D721Med (cell line): ENCODE measurements at places on chromosomes 2 and 18.

DNA sequence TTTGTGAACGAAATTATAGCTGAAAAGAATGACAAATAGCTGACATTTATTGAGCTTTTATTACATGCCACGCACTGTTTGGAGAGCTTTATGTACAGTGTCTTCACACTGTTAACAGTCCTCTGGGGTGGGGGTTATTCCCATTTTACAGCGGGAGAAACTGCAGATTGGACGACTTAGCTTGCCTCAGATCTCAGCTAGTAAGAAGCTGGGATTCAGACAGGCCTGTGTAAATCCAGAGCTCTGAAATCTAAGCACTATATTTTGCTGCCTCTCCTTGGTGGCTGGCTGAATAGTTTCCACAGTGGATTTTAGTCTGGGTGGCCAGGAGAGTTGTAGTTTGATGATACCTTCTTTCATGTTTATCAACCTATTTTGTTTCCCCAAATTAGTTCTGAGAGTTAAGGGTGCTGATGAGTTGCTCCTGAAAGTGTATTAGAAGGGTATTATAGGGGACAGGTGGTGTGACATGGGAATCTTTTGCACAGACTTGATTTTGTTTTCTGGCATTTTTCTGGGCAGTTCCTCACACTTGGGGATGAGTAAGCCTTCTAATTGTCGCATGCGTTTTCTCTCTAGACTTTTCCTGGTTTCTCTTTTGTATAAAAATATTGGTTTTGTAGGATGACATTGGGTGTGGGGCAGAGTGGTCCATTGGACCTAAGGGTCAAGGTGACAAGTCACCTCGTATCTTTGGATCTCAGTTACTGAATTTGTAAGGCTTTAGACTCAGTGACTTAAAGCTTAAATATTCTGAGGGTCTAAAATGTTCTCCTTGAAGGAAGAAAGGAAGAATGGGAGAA is 1.5 kb downstream of the ACSL3 start:
- DNase-seq, result no peak

DNA sequence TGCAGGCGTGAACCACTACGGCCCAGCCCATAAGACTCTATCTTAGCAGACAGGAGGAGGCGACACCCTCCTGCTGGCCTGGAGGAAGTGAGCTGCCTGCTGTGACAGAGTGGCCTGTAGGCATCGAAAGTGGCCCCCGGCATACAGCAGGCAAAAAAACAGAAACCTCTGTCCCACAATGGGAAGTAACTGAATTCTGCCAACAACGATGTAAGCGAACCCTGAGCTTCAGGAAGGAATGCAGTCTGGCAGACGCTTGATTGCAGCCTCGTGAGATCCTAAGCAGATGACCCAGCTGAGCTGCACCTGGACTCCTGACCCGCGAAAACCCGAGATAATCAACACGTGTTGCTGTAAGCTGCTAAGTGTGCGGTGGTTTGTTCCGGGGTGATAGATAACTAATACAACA is 13.6 kb downstream of the MRO start:
- DNase-seq, result no peak

DNA sequence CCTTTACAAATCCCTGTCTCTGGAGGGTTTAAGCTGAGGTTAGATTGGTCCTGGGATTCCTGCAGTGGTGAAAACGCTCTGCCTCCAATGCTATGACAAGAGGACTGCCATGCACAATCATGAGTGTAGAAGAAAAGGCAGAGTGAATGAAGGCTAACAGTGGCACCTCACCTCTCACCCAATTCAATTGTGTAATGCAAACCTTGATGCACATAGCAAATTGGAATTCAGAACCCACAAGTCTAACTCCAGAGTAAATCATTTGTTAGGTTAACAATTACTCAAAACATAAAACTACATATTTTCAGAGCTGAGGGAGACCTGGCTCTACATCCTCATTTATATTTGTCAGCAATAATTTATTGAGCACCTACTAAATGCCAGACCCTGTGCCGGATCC is 1.8 kb downstream of the TGFBRAP1 start:
- DNase-seq, result no peak

DNA sequence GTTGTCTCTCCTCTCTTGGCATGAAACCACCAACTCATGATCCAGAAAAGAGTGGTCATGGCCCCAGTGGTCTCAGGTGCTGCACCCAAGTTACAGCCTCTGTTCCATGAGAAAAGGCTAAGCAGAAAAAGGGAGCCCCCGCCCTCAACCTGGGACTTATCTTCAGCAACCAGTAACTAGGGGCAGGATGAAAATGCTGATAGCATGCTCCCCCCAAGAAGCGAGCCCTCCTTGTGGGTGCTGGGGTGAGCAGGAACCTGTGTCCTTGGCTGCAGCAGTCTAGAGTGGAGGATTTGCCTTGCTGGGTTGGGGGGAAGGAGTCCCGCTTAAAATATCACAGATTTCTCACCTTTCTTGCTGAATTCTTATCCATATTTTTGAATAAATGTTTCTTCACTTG is 490.0 kb downstream of the SUCLG1 start:
- DNase-seq, result no peak

DNA sequence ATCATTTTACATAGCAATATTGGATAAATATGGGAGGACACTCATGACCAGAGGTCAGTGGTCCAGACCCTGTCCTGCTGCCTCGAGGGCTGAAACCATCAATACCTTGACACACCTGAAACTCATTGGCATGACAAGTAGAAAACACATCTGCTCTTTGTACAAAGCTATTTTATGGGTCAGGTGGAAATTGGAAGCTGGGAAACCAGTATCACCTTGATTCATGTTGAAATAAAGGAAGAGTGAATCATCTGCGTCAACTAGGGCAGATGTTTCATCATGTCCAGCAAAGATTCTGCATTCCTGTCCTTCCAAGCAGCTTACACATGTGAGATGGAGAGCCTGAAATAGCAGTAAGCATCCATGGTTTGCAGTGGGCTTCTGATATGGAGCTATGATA is 80.0 kb upstream of the ERBB4 start:
- no peak for DNase-seq

GRCh38 chr2:212158081-212158480 is 380.5 kb downstream of the ERBB4 start:
- no peak for DNase-seq

DNA sequence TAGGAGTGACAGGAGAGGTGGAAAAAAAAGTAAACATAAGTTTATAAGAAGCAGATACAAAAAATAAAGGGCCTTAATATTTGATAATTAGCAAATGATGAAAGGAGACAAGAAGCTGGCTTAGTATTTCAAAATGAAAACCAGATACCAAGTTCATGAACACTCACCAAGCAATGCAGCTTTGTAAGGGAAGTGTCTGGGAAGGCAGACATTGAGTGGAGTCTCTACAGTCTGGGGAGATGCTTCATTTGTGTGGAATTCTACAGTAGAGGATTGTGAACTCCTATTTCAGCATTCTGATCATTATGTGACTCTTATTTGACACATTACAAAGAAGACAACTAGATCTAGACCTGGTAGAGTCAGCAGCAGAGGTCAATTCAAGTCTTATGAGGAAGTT is 1072.7 kb downstream of the DSC3 start:
- no peak for DNase-seq

DNA sequence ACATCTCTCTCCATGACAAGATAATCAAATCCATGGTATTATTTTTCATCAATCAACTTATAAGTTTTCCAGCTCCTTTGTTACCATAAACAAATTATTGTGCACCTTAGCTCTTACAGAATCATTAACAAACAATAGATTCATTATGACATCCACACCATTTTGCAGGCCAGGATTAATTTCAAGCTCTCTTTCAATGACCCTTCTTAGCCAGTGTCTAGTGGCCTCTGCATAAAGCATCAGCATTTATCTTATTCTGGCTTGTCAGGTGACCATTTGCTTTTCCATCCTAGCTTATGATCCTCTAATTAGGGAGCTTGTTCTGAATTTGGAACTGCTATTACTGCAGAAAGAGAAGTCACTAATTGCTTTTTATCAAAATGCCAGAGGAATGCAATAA is 806.2 kb upstream of the CHAC2 start:
- no peak for DNase-seq

DNA sequence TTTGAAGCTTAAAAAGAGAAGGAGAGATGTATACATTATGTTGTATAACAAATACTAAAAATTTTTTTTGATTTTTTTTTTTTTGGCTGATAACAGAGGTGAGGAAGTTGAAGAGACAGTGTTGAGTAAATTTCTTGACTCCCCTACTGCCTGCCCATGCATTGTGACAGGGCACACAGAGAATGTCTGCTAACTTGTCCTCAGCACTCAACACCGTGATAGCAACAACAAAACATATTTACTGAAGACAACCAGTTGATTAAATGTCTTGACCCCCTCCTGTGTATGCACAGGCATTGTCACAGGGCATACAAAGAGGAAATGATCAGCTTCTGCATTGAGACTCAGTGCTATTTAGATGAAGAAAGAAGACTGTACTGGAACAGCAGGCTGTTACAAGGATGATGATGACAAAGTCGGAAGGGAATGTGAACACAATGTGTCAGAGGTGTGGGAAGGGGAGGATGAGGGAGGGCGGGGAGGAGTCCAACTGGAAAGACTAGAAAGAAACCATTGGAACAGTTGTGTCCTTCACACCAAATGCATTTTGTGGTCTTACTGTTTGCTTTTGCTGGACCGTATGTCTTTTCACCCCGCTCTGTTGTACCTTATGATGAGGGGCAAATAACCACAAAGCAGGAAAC is 89.5 kb downstream of the CERS6 start:
- no peak for DNase-seq

GRCh38 chr2:160477032-160477431 is 16.6 kb downstream of the RBMS1 start:
- no peak for DNase-seq

DNA sequence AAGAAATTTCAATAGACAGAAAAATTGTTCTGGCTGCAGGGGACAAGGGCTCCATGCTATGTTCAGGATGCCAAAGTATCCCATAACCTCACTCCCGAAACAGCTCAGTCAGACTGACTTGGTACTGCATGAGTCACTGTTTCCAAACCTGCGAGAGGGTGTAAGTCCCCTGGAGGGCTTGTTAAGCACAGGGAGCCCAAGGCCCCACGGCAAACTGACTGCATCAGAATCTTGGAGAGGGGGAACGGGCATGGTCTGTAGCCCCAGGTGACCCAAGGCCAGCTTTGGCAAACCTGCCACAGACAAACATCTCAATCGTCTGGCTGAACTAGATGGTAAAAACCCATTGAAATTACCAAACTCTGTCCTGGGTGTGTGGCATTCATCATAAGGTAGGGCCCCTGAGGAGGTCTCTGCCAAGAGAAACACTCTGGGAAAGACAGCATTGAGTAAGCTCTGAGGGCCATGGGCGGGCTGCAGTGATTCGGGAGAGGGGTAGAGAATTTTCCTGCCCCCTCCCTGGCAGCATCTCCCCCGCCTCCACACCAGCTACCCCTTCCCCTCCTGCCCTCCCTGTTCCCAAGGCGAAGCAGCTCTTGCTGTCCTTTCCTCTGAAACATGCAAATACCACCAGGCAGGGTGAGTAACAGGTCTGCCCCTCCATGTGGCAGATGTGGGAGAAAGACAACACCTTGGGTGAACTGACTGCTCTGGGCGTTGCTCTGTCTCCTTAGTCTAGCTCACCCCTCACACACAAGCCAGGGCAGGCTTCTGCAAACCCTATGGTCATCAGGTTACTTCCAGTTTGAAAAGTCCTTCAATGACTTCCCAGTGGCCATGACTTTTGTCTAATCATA is 274.7 kb upstream of the SIX2 start:
- DNase-seq, result no peak

GRCh38 chr2:126858991-126859390 is 39.7 kb upstream of the TEX51 start:
- DNase-seq, result no peak

GRCh38 chr2:227861011-227861410 is 10.4 kb upstream of the DAW1 start:
- no peak for DNase-seq

DNA sequence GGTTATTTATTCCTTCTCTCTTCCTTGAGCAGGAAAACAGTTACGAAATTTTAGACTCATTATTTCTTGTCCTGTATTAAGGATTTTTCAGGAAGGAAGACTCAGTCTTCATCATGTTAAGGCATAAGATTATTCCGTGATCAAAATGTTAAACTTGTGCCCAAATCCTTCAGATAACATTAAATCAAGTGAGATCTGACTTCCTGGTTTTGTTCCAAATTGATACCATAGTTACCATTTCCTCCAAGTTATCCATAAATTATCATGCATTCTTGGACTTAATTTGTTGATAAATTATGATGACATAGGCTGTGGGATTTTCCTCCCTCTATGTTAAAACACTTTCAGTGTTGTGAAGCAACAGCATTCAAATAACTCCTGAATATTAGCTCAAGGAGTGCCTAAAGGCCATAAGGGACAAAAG is 31.9 kb downstream of the EFEMP1 start:
- no peak for DNase-seq

DNA sequence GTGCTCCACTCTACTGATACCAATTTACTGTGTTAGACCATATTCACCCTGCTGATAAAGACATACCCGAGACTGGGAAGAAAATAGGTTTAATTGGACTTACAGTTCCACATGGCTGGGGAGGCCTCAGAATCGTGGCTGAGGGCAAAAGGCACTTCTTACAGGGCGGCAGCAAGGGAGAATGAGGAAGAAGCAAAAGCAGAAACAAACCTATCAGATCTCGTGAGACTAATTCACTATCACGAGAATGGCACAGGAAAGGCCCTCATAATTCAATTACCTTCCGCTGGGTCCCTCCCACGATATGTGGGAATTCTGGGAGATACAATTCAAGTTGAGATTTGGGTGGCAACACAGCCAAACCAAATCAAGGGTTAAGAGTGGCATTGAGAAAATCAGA is 65.2 kb downstream of the LDLRAD4 start:
- DNase-seq, result no peak

DNA sequence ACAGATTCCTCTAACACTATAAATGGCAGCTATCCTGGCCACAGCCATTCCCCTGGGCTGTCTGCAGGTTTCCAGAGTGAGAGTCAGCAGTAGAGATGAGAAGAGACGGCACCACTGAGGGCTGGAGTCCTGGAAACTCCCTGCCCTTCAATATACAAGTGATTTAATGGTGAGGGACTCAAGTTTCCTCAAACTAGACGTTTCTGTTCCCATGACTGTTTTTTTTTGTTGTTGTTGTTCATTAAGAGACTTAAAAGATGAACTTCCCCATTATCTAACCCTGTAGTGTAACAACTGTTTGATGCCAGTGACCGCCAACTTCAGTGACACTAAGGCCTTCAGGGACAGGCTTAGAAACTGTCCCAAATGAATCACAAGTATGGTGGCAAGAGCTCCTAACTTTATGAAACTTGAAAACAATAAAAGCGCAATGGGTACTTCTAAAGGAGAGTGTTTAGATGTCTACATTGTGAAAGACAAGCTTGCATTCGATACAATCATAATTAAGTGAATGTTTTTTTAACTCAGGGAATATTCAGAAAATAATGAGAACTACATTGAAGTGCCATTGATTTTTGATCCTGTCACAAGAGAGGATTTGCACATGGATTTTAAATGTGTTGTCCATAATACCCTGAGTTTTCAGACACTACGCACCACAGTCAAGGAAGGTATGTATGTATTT is 34.0 kb downstream of the IL1R2 start:
- DNase-seq, result no peak

GRCh38 chr2:203201426-203201825 is 37.4 kb upstream of the CYP20A1 start:
- DNase-seq, result no peak
